ENCODE measurements at places on chromosomes 7 and 10.

- DNase-seq, result no peak
Observed at GRCh38 chr10:6006991-6007390, 29.6 kb upstream of the IL15RA start.

- DNase-seq, result peak; percentile 79
Observed at GRCh38 chr10:11578802-11579255, 32.6 kb downstream of the USP6NL start.

- DNase-seq, result peak; percentile 60
Observed at GRCh38 chr10:49518982-49519578, 19.8 kb downstream of the ERCC6 start.

GRCh38 chr7:11540271-11540761, 291.7 kb downstream of the THSD7A start:
- DNase-seq, result no peak

DNA sequence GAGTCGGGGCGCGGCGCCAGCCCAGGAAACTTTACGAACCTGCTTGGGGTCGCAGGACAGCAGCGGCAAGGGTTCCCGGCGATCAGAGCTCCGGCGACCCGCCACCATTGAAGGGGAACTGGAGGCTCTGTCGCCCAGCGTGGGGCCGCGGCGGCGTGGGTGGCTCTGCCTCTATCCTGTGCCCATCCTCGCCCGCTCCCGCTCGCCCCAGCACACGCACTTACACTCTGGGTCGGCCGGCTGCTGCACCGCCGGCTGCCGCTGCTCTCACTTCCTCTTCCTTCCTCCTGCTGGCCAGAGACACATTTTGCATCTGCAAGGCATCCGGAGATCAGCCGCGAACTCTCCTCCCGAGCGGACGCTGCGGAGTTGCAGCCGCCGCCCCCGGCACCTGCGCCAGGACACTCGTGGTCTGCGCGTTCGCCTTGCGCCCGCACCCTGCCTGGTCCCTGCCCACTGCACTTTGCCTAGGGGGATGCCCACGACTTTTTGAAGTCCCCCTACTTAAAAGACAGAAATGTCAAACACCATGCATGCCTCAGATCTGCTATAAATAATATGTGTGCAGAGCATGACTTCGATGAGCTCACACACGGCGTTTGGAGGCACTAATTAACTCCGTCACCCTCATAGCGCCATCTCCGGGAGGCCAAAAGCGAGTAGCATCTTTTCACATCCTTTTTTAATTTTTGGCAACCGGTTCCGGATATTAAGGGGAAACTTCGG, at the start of gene ELMO1:
Gene ELMO1, minus strand, starts transcription at position 229 of the 726 bp plus-strand sequence. CDS start 106,174 bp downstream, outside the sequence.
- DNase-seq, result peak; percentile 84

DNA sequence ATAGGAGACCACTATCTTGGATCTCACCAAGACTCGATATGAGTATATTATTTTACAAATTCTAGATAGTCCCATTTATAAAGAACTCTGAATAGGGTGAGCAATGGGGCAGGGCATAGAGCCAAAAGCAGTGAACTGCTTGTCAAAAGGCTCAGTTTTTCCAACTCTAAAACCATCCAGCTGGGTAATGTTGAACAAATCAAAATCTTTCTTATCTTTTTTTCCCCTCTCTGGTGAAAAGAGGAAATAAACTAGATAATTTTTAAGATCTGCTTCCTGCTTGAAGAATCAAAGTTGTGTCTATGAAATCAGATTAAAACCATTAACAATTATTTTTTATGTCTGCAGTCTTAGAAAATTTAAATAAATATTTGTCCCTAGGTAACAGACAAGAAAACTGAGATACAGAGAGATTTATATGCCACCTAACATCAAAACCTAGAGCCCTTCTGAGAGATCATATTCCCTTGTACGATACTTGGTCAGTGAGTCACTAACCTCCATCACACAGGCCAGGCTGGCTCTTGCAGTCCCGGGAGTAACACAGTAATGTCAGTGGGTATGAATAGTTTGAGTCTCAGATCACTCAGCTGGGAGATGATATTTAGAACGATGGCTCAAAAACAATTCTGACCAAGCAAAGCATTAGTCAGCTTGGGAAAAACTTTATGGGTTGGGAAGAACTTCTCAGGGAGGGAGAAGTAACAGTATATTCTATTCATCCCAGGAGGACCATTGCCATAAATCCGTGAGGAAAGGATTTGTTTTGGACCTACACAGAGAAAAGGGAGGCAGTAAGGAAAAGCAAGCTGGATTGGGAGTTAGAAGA, 178.8 kb downstream of the REEP3 start:
- no peak for DNase-seq

DNA sequence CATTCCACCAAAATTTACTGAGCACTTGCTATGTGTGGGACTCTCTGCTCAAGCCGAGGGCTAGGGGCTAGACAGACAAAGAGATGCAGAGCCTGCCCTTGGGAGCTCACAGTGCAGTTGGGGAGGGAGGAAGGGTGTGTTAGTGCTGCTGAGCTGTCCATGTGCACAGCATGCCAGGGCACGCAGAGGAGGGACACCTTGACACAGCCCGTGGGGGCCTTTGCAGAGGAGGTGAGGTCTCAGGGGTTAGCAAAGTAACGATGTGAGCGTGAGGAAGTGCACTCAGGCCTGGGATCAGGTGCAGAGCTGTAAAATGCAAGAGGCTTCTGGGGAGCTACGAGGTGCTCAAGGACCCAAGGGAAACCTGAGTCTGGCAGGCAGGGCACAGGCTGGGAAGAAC, 16.3 kb downstream of the PRKCQ start:
- DNase-seq, result no peak

DNA sequence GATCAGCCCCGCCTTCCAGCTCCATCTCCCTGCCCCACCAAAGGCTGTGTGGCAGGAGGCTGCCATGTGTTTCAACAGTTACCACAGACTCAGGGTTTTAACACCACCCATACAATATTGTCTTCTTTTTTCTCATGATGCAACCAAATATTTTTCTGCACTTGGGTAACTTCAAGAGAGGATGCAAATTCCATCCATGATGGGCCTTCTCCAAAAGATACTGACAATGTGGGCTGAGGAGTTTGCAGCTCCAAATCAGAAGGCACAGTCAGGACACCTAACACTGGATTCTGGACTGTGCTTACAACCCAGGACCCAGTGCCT, 347.9 kb downstream of the GRID1 start:
- DNase-seq, result no peak

DNA sequence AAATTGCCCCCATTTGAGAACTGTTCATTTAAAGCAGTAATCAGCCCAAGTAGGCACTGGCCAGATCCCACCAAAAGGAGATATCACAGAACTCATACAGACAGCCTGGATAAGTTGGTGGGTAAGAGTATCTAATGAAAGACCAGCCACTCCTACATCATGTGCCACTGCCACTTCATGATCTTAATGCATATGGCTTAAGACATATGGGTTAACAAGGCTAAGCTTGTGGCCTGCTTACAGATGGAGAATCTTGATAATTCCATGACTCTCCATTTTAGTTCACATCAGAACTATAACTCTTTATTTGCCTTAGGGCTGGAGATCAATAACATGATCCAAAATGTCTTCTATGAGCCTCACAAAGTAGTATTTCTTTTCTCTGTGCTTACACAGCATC, 6.8 kb upstream of the IFIT1B start:
- no peak for DNase-seq

DNA sequence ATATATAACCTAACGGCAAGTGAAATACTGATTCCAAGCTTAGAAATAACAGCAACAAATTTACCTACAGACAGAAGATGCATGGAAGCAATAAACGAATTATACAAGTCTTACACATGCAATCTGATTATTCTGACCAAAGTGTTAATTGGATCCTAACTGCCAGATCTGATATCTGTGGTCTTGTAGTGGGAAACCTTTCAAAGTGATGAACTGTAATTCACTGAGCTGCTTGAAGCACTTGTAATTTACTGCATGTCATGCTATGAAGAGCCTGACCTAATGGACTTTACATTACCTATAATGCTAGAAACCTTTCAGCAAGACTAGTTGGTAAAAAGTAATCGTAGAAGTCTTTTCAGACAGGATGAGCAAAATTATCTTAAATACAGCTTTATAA, 205.6 kb downstream of the FOXP2 start:
- DNase-seq, result no peak

GRCh38 chr10:49649294-49649693, 30.2 kb upstream of the C10orf53 start:
- no peak for DNase-seq

GRCh38 chr10:17644485-17644943, 563 bp downstream of the STAM start:
- peak; percentile 20 for DNase-seq

GRCh38 chr10:6009150-6009549, 31.8 kb upstream of the IL15RA start:
- DNase-seq, result peak; percentile 90

DNA sequence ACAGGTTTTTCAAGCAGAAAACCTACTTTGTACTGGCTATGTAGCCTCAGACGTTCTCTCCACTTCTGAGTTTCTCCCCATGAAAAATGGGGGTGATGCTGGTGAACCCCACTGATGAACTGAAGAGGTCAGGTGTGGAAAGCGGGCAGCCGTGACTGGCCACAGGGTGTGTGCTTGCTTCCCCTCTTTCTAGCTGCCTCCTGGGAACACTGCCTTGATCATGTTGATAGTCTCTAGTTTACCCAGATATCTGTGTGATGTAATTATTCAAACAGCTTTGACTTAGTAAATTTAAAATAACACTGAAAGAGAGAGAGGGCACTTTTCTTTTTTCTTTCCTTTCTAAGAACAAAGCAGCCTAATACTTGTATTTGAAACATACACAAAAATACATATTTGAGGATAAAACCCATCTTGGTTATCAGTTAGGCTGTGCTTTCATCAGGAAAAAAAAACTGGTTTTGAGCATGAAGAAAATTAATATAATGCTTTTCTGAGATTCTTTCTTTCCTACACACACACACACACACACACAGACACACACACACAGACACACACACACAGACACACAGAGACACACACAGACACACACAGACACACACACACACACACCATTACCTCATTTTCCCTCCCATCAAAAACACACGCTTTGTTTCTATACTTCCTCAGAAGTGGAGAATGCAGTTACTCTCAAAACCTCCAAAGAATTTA, 76.7 kb downstream of the MACC1 start:
- DNase-seq, result no peak

DNA sequence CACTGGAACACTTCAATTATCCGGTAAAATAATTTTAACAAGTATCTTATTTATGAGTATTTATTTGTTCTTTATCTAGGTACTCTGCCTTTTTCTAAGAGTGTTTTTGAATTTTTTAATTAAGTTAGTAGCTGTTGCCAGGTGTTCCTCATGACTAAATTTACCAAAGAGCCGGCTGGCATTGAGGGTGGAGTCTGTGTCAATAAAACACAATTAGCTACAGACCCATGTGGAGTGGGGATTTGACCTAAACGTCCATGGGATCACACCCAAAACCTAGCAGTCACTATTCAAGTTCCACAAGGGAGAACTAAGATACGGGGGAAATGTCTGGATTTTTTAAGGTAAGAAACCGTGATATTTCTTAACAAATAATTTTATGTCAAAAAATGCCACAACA, 9.8 kb downstream of the SLC16A12 start:
- DNase-seq, result no peak

- DNase-seq, result no peak
Observed at GRCh38 chr10:133422807-133423771, 1.3 kb downstream of the SPRN start.

GRCh38 chr7:10300577-10300976, 673.1 kb upstream of the PHF14 start:
- no peak for DNase-seq

DNA sequence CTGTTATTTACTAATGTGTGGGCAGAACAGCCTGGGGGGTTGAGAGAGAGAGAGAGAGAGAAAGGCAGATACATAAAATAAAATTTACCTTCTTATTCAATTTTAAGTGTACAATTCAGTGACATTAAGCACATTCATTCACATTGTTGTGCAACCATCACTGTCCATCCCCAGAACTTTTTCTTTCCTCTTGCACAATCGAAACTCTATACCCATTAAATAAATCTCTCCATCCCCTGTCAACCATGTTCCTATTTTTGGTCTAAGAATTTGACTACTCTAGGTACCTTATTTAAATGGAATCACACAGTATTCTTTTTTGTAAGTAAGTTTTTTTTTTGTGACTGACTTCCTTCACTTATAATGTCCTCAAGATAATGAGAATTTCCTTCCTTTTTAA, 181.6 kb downstream of the SND1 start:
- no peak for DNase-seq

GRCh38 chr10:95355301-95355700, 64.5 kb upstream of the PDLIM1 start:
- DNase-seq, result no peak

DNA sequence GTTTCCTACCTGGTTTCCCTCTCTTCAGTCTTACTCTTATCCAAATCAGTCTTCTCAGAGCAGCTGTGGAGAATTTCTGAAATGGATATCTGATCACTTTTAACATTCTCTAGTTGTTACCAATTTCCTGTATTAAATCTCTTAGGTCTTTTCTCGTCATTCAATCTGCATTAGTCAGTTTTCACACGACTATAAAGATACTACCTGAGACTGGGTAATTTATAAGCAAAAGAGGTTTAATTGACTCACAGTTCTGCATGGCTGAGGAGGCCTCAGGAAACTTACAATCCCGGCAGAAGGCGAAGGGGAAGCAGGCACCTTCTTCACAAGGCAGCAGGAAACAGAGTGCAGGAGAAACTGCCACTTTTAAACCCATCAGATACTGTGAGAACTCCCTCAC, 444.8 kb downstream of the GATA3 start:
- no peak for DNase-seq

- DNase-seq, result no peak
Observed at GRCh38 chr7:155964543-155964942, 152.3 kb upstream of the SHH start.

- no peak for DNase-seq
Observed at GRCh38 chr10:14429043-14429700, 98.4 kb upstream of the FRMD4A start.

DNA sequence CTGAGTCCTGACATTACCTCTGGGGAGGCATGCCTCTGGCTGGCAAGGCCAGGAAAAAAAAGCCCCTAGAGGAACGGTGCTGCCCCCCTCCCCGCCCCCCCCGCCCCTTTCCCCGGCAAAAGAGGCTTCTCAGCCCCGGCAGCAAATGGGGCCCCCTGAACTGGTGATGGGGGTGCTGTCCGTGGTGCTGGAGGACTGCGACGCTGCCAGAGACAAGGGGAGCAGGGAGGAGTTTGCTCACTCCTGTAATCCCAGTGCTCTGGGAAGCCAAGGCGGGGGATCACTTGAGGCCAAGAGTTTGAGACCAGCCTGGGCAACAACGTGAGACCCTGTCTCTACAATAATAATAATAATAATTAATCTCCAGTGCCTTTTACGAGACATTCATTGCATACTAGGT, 23.7 kb downstream of the SRRM3 start:
- no peak for DNase-seq

DNA sequence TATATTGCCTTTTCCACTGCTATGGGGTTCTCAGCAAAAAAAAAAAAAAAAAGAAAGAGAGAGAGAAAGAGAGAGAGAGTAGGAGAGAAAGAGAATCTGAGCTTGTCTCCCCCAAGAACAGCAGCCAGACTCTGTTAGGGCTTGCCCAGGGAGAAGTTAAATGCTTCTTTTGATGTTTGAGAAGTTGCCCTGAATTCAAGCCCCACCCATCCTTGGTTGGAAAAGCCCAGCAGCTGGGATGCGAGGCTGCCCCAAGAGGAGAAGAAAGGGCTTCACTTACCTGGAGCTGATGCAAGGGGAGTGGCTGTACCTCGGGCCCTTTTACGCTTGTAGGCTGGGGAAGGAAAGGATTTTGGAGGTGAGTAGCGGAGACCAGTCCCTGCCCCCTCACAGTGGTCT, 20.9 kb upstream of the MGMT start:
- DNase-seq, result no peak

- peak; percentile 95 for DNase-seq
Observed at GRCh38 chr7:141960687-141961422, 12.7 kb downstream of the TAS2R38 start.
